ENCODE measurements at places on chromosomes 6 and 20.
A peak's percentile ranks its signal among the peaks of the same experiment; 100 is the strongest.

- DNase-seq = no peak
These were observed 55.0 kb downstream of the DAAM2 start for GRCh38 chr6:39847221-39847620.

GRCh38 chr20:10832141-10832540, 158.3 kb upstream of the JAG1 start:
- DNase-seq = peak; percentile 36

- no peak for DNase-seq
These were observed 163.2 kb upstream of the TAB2 start for GRCh38 chr6:149154261-149154821.

GRCh38 chr6:68628161-68628560, 6.9 kb upstream of the ADGRB3 start:
- no peak for DNase-seq

- no peak for DNase-seq
These were observed 385.7 kb upstream of the CITED2 start for GRCh38 chr6:139760128-139760527.

DNA sequence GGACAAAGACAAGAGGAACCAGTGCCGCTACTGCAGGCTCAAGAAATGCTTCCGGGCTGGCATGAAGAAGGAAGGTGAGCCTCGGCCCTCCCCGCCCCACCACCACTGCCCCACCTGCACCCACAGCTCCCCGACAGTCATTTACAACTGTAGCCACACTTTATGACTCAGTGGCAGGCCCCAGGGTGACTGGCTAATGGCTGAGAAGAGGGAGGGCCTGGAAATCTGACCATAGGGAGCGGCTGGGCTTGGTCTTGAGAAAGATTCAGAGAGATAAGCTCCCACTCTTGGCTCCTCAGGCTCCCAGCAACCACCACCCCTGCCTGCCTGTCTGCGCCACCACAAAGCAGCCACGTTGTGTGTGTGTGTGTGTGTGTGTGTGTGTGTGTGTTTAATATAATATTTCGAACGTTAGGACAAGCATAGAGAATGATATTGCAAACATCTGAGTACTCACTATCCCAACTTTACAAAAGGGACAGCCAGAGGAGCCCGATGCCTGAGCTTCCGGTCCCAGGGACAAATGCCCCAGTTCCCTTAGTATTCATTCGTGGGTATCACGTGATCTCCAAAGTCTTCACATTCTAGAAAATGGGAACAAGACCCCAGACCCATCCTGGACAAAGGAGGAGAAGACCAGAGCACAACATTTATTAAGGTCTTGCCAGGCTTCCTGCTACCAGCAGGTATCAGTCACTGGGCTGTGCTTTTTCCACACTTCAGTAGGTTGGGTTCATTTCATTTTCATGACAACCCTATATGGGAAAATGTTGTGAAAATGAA, 52.1 kb downstream of the HNF4A start:
- peak; percentile 16 for DNase-seq

DNA sequence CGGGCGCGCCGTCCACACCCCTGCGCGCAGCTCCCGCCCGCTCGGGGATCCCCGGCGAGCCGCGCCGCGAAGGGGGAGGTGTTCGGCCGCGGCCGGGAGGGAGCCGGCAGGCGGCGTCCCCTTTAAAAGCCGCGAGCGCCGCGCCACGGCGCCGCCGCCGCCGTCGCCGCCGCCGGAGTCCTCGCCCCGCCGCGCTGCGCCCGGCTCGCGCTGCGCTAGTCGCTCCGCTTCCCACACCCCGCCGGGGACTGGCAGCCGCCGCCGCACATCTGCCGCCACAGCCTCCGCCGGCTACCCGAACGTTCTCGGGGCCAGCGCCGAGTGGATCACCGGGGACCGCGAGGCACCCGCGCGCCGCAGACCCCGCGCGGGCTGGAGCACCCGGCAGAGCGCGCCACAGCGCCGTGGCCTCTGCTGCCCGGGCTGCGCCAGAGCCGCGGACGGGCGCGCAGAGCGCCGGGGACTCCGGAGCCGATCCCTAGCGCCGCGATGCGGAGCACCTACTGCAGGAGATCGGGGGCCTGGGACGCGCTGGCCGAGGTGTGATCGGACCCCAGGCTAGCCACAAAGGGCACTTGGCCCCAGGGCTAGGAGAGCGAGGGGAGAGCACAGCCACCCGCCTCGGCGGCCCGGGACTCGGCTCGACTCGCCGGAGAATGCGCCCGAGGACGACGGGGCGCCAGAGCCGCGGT, at the start of gene BMP2:
Gene BMP2, plus strand, starts transcription at position 151 of the 692 bp plus-strand sequence. CDS start 2,441 bp downstream, outside the sequence.
- DNase-seq = no peak

GRCh38 chr20:11891776-11892545, 25.7 kb upstream of the BTBD3 start:
- DNase-seq = no peak

DNA sequence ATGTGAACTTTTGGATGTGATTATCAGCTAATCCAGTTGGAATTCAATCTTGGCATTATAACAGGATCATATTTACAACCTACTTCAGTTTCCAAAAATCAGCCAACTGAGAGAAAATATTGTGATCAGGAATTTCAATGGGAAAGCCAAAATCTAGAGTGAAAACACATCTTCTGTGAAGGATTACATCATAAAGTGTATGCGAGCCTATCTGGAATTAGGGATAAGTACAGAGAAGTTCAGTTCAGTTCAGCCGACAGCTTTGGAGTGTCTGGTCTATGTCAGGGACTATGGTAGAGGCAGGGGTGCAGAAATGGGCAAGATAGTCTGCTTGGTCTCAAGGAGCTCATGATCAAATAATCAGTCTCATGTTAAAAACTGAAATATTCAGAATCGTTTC, 12.3 kb upstream of the PRIM2 start:
- DNase-seq = no peak

DNA sequence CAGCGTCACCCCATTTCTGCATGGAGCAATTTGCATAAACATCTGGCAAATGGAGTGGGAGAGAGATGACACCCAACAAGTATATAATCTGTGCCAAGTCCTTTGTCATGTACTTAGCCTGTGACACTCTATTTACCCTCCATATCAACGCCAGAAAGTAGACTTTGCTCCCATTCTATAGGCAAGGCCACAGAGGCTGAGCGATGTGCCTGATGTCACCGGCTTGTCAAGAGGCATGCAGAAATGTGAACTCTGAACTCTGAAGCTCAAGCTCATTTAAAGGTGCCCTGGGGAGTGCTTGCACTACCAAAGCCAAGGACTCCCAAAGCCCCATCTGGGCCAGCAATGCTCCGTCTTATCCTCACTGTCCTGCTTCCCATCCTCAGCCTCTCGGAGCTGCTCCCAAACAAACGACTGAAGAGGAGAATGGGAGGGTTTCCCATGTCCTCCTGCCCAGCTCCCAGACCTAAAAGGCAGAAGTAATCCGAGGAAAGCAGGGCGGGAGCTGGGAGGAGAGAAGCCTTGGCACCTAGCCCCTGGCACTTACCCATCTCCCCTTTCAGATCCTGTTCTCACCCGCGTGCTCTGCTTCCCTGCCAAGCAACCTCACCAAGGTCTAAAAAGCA, 9.2 kb downstream of the CPNE5 start:
- DNase-seq = no peak

DNA sequence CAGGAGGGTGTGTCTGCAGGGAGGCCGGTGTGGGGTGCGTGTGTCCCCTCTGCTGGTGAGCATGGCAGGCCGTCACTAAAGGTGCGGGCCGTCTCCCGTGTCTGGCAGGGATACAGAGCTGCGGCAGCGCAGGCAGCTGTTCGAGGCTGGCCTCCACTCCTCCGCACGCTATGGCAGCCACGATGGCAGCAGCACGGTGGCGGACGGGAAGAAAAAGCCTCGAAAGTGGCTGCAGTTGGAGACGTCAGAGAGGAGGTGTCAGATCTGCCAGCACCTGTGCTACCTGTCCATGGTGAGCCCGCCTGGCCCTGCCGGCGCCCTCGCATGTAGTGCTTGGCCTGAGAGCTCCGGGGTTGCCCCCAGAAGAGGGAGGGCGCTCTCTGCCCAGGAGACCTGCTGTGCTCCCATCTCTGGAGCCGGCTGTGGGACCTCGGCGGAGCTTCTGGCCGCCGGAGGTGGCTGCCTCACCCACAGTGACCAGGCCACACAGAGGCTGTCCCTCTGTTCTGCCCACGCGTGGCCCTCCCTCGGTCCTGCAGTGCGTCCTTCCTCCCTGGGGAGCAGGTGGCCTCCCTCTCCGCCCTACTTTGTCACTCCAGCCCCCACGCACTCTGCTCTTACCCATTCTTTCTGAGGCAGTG, 149.6 kb downstream of the DTNBP1 start:
- no peak for DNase-seq

GRCh38 chr6:108576709-108577108, 16.0 kb downstream of the FOXO3 start:
- DNase-seq = no peak

- DNase-seq = peak; percentile 16
These were observed 7.7 kb upstream of the KLHL31 start for GRCh38 chr6:53673162-53673727.

GRCh38 chr6:16265351-16266341, 27.3 kb downstream of the GMPR start:
- DNase-seq = no peak

DNA sequence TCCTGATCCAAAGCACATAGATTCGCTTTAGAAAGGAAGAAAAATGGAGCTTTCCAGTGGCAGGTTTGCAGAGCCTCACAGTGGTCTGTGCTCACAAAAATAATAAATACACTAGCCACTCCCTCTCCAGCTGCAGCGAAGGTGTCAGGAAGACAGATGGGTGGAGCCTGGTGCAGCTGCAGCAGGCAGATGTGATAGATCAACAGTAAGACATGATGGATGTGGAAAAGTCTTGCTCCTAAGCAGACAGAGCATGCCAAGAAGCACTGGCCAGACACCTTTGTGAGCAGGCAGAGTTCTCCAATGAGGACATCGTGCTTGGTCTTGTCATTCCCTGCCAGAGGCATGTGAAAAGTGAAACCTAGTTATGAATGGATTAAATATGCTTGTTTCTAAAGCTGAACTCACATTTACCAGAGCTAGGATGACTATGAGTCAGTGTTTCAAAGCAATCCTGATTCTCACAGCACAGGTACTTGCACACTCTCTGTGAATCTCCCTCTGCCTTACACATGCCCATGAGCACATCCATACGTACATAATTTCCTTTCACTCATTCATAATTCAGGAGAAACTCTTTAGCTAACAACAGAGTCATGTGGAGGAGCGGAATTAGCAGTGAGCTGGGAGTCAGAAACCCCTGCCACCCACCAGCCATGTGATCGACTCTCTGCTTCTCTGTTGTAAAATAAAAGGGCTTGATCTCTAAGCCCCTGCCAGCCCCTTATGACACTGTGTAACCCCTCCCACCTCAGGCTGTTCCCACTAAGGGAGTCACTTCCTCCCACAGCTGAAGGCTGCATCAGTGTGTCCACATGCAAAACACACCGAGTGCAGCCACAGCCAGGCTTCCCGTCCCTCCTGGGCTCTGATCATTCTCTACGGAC, 111.2 kb downstream of the SCML4 start:
- no peak for DNase-seq

DNA sequence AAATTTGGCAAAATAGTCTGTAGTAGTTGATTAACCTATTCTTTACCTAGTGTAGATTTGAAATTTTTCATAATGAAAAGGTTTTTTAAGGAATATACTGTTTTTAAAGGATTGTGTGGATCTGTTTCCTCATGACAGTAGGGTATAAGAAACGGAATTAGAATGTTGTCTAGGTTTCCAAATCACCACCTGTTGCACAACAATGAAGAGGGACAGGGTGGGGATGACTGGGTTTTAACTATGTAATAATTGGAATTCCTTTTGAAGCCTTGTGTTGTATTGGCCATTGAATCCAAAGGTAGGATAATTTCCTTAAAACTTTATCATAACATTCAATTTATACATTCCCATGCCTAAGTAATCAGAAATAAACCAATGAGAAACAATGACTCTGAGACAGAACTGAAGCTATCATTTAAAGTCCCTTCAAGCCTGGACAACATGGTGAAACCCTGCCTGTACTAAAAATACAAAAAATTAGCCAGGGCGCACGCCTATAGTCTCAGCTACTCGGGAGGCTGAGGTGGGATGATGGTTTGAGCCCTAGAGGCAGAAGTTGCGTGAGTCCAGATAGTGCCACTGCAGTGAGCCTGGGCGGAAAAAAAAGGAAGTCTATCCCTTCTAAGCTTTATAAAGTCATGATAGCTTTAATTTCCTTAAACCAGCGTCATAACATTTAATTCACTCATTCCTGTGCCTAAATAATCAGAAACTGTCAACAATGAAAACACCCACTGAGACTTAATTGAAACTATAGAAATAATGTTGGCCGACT, 18.3 kb upstream of the SLC17A5 start:
- DNase-seq = no peak

DNA sequence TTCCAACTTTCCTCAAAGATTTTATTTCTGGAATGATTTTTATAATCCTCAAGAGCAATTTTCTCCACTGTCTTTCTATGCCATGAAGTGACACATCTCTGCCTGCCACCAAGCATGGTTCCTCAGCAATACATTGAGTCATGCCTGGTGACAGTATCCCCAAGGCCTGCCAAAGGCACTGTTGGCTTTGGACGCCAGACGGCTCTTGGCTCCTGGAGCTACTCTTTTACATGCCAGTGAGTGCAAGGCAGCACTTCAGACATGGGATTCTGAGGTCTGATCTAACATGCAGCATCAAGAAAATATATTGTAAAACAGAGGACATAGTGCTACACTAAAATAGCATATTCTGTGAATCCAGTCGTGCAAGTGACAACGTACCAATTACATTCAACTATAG, 20.1 kb upstream of the PLEKHG1 start:
- no peak for DNase-seq

DNA sequence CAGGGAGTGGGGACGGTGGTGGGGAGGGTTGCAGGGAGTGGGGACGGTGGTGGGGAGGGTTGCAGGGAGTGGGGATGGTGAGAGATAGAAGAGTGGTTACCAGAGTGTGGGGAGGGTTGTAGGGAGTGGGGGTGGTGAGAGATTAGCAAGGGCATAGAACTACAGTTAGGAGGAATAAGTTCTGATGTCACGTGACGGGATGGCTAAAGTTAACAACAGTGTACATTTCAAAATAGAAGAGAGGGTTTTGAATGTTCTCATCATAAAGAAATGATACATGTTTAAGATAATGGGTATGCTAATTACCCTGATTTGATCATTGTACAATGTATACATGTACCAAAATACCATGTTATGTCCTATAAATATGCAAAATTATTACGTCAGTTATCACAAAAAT, 57.6 kb upstream of the FRMD1 start:
- no peak for DNase-seq
